ENCODE measurements at places on chromosomes 6 and 20. TPM values are rescaled to one million over a fixed set of nuclear protein-coding genes. Genes with fewer than 3 reads are reported as not detected.

SEC23B gene
- total RNA-seq: 6.8 TPM

GTSF1L gene
- total RNA-seq: not detected

OR2J3 gene
- not detected for total RNA-seq

XKR7 gene
- not detected for total RNA-seq

MMS22L gene
- 4.0 TPM for total RNA-seq

PKIB gene
- not detected for total RNA-seq

RPS18 gene
- total RNA-seq: 1,719 TPM

VWA7 gene
- 7.5 TPM for total RNA-seq

MUCL3 gene
- total RNA-seq: not detected

DDO gene
- 4.4 TPM for total RNA-seq

GNRH2 gene
- total RNA-seq: not detected

HLA-DRA gene
- 57.5 TPM for total RNA-seq

DEFB124 gene
- not detected for total RNA-seq

DEFB118 gene
- total RNA-seq: not detected

RAMACL gene
- 0.52 TPM for total RNA-seq

BEND6 gene
- total RNA-seq: 0.43 TPM

BNIP5 gene
- total RNA-seq: not detected

CCDC170 gene
- total RNA-seq: 0.11 TPM

PSORS1C1 gene
- 1.5 TPM for total RNA-seq

DDAH2 gene
- 53.5 TPM for total RNA-seq

ACSS1 gene
- 25.6 TPM for total RNA-seq

SLC22A16 gene
- not detected for total RNA-seq

TRIM40 gene
- total RNA-seq: not detected

GSTA3 gene
- not detected for total RNA-seq

ZNF165 gene
- total RNA-seq: 0.47 TPM

PTK7 gene
- 12.7 TPM for total RNA-seq

PDYN gene
- total RNA-seq: not detected

BANF2 gene
- total RNA-seq: not detected

TSPO2 gene
- total RNA-seq: not detected

KCNG1 gene
- total RNA-seq: 2.3 TPM

TRIM10 gene
- not detected for total RNA-seq

NEDD9 gene
- 56.2 TPM for total RNA-seq

EYA2 gene
- total RNA-seq: 0.30 TPM

TAAR2 gene
- not detected for total RNA-seq

WFDC2 gene
- total RNA-seq: not detected

NKAPL gene
- total RNA-seq: 5.1 TPM

PRSS16 gene
- total RNA-seq: 1.7 TPM

PLEKHG1 gene
- 16.7 TPM for total RNA-seq

ASIP gene
- total RNA-seq: not detected

NKX2-4 gene
- not detected for total RNA-seq

CASS4 gene
- total RNA-seq: 2.4 TPM

AKAP7 gene
- total RNA-seq: 10.2 TPM

FYN gene
- total RNA-seq: 98.7 TPM

THBS2 gene
- total RNA-seq: 24.5 TPM

PRR18 gene
- not detected for total RNA-seq

EBF4 gene
- total RNA-seq: 2.5 TPM

ZNF451 gene
- total RNA-seq: 20.3 TPM

CLIC5 gene
- 99.8 TPM for total RNA-seq

SLC35D3 gene
- not detected for total RNA-seq

PNLDC1 gene
- total RNA-seq: not detected

TPBG gene
- 16.7 TPM for total RNA-seq

RAB44 gene
- not detected for total RNA-seq

All from right atrium auricular region (tissue), 2 donors.